ENCODE measurements at places on chromosomes 16 and 17.

- no peak for DNase-seq
Observed at GRCh38 chr17:66900126-66901010, 64.1 kb upstream of the CACNG4 start.

DNA sequence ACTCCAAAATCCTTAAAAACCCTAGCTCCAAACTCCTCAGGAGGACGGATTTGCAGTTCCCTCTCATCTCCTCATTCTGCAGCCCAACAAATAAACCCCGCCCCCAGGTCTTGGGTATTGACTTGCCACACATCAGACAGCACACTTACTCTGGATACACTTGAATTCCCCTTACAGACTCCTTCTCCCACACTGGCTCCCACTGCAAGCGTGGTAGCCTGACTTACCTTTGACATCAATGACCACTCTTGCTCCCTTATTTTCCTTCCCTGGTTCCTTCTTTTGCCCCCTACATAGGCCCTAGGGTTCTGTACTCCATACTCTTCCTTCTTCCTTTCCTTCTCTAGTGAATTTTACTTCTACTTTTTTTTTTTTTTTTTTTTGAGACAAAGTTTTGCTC, 7.5 kb downstream of the RFFL start:
- DNase-seq = no peak

- DNase-seq = no peak
Observed at GRCh38 chr17:28929787-28930186, 21.5 kb downstream of the PHF12 start.

GRCh38 chr17:72354071-72354470, 233.3 kb downstream of the SOX9 start:
- DNase-seq = no peak

GRCh38 chr17:45336390-45337182, 19.8 kb upstream of the MAP3K14 start:
- DNase-seq = no peak

GRCh38 chr16:57335366-57335765, 23.2 kb upstream of the CCL22 start:
- no peak for DNase-seq

DNA sequence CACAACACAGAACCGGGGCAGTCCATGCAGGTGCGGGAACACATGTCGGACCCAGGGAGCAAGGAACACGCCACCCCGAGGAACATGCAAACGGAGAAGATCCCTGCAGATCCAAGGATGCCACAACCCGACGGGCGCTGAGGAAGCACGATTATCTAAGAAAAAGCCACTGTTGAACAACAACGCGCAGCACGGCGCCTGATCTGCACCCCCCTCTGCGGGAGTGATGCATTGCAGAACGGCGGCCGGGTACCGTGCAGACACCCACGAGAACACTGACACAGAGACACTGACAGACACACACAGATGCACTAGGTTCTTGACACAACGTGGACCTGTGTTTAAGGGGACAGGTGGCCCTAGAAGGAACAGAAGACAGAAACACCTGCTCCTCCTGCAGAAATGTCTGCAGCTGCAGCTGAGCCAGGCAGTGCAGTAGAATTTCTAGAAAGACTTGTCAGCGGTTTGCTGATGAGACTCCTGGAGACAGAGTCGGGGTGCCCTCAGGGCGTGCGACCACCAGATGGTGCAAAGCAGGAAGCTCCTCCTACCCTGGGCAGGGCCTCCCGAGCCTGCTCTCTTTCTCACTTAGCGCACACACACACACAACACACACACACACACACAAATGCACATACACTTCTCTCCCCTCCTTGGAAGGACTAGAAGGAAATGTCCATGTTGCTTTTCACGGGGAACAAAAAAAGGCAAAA, 7.5 kb downstream of the NPTX1 start:
- DNase-seq = no peak

GRCh38 chr17:78421084-78421533, 42.7 kb downstream of the PGS1 start:
- DNase-seq = no peak

GRCh38 chr17:11852912-11853311, 144.4 kb downstream of the ZNF18 start:
- no peak for DNase-seq

DNA sequence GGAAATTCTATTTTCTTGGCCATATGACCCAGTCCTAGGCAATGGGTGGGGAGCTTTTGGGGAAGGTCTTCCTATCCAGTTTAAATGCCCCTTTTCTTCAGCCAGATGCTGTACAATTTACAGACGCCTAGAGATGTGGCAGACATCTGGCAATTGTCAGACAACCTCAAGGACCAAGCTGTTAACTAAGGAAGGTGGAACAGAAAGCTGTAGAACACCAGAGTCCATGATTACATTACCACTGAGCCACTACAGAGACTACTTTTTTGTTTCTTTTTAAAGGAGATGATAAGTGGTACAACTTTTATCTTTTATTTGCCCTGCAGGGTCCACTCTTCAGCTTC, 21.1 kb upstream of the CORO6 start:
- no peak for DNase-seq

- no peak for DNase-seq
Observed at GRCh38 chr16:69847643-69848042, 85.5 kb downstream of the WWP2 start.

DNA sequence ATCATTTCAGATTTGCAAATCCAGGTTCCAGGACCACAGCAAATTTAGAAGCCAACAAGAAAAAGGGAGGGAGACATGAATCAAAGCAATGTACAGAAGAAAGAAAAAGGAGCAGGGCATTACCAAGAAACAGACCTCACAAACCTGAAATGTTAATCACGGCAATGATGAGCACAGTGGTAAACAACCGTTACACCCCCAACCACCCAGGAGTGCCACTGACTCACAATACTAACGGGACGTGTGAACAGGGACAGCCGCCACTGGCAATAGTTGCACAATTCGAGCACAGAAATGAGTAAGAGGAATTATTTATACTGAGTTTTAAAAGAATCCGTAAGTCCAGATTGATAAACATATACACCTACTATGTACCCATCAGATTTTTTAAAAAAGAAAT, 13.8 kb downstream of the USP22 start:
- DNase-seq = no peak

DNA sequence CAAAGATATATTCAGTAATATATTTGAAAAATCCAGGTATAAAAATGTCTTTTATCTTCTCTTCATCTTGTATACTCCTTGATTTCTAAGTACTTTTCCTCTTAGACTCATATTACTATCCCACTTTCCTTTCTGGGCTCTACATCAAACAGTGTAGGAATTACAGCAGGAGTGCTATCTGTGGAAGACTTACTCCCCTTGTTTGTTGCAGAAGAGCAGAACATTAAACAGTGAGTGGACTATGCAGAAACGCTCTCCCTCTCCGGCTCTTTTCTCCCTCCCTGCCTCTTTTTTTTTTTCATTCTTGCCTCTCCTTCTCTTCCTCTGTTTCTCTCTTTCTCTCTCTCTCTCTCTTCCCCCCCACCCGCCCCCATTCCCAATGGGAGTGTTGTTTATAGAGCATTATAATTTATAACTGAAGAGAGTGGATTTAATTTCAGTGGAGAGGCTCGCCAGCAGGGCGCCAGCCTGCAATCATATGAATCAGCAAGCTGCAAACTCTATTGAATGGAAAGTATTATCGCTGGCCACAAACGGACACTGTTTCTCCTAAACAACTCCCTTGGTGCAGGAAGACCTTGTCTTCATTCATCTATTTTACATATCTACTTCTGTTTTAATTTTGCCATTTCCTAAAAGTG, 242.3 kb upstream of the TBX2 start:
- no peak for DNase-seq

DNA sequence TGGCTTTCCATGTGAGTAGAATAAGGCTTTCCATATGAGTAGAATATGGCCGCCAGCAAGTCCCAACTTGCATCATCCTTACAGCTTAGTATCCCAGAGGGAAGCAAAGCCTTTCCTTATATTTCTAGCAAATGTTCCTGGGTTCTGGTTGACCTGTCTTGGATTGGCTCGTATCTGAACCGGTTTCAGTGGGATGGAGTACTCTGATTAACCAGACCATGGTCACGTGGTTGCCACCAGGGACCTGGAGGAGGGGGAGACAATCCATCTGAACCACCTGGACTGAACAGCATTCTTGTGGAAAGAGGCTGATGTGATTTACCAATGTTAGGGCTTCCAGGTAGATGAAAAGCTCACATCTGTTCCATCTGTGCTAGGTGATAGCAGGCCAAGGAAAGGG, 89.0 kb downstream of the SHISA6 start:
- no peak for DNase-seq

DNA sequence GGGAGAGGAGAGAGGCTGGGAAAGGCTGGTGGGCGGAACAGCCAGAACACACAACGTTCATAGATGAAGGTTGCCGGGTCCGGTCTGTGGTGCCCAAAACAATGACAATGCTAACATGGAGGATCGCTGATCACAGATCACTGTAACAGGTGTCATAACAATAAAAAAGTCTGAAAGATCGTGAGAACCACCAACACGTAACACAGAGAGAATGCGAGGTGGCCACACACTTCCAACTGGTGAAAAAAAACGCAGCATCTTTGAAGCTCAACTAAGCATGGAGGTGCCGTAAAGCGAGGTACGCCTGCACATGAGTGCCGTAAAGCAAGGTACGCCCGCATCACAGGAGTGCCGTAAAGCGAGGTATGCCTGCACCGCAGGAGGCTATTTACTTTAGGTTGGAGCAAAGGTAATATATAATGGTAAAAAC, 42.3 kb downstream of the ABR start:
- no peak for DNase-seq

DNA sequence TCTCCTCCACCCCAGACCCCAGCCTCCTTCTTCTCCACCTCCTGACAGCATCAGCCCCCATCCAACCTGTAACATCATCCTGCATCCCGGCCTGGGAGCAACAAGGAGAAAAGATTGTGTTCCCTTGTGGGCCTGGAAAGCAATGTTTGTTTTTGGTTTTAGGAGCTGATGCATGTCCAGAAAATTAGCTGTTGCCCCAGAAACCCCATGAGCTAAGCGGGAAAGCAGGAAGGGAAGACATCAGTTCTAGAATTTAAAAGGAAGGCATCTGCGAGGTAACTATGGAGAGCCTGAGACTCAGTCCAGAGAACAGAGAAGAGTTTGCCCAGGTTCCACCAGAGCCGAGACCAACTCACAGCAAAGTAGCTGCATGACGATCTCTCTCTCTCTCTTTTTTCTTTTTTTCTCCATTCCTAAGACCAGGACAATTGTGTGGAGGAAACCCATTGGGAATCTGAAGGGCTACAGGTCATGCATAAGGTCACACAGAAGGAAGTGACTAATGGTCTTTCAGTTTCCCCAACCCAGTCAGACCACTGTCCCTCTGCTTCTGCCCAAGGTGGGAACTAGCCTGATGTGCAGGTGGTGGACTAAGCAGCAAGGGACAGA, 124.4 kb downstream of the SLC39A11 start:
- DNase-seq = no peak

- no peak for DNase-seq
Observed at GRCh38 chr16:83550183-83550569, 257.6 kb upstream of the HSBP1 start.

GRCh38 chr17:65485388-65486299, 75.8 kb downstream of the AXIN2 start:
- no peak for DNase-seq

DNA sequence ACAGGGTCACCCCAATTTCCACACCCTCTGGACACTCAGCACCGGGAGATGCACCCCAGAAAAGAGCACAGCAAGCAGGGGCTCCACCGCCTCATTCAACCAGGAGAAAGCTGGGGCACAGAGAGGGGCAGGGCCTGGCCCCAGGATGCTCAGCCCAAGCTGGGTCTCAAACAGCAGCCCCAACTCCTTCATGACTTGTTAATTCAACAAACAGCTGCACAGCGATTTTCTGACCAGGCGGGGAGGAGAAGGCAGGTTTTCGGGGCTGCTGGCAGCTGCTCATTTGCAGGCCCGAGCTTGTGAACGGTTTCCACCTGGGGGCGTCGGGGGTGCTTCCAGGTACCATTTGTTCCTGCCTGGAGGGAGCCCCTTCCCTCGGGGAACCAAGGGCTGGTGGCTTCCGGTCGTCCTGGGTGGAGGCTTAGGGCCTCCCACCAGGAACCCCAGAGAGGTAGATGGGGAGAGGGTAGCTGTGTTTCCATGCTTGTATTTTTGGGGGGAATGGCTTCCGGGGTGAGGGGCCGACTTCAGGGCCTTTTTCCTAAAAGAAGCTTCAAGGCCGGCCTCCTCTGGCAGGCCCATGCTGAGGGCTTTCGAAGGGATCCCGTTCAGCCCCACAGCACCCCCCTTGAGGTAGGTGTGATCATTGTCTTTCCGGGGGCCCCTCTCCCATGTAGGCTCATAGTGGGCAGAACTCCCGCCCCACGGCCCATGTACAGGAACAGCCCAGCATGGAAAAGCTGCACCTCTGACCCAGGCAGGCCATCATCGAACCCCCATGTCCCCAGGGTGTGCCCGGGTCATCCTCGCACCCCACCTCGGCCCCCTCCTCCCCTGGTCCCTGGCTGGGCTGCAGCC, 191.6 kb upstream of the GSE1 start:
- DNase-seq = no peak

- DNase-seq = no peak
Observed at GRCh38 chr17:42275527-42276358, 448 bp downstream of the STAT5B start.

DNA sequence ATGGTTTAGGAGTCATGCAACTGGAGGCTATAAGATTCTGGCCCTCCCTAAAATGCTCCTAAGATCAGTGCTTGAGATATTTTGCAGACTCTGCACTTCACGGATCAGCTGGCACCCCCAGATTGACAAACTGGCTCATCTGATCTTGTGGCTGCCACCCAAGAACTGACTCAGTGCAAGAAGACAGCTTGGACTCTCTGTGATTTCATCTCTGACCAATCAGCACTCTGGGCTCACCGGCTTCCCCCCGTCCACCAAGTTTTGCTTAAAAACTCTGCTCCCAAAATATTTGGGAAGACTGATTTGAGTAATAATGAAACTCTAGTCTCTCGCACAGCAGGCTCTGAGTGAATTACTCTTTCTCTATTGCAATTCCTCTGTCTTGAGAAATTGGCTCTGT, 26.3 kb upstream of the CCL2 start:
- no peak for DNase-seq

DNA sequence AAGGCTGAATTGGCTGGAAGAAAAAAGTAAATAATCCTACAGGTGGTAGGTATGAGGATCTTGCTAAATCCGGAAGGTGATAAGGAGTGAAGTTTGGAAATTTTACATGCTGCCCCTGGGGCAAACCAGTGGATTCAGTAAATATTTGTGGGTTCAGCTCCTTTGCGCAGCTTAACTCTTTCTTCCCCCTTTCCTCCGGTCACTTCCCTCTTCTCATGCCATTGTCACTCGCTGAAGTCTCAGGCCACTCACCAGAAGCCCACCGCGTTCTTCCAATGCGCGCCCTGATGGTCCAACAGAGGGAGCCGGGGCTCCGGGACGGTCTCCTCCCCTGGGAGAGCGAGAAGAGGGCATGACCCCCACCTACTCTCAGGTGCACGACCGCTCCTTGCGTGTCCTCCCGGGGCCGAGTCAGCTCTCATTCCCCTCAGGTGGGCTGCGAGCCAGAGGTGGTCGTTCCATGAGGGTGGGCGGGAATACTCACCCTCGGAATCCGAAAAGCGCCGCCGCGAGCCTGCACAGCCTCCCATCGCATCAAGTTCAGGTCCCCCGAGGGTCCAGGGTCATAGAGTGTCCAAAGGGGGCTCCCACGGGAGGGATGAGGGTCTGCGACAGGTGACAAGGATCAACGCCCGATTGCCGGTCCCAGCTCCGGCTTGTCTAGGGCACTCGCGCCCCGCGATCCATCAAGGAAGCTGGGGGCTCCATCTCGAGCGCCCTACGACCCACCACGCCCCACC, 474 bp downstream of the CLN3 start:
- no peak for DNase-seq

GRCh38 chr17:35068249-35068648, 4.7 kb upstream of the RFFL start:
- no peak for DNase-seq

Measured in omental fat pad (tissue), 4 donors.